ENCODE measurements at places on chromosomes 7 and 10.

- DNase-seq: no peak
Measured at GRCh38 chr7:100974021-100974420, 4.7 kb downstream of the MUC12 start.

GRCh38 chr7:1651031-1651446 lies 19.0 kb upstream of the ELFN1 start:
- no peak for DNase-seq

GRCh38 chr10:123415523-123415922 lies 250.6 kb upstream of the GPR26 start:
- no peak for DNase-seq

GRCh38 chr7:85038466-85038865 lies 148.4 kb downstream of the SEMA3D start:
- no peak for DNase-seq

DNA sequence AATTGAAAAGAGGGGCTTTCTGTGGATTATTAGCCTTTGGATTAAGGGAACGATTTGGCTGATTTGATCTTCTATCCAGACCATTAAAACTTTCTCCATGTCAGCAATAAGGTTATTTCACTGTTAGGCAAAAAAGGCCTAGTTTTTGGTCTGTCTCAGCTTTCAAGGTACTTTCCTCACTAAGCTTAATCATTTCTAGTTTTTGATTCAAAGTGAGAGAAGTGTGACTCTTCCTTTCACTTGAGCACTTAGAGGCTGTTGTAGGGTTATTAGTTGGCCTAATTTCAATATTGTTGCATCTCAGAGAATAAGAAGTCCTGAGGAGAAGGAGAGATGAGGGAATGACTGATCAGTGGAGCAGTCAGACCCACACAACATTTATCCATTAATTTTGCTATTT lies 596.0 kb upstream of the TPK1 start:
- no peak for DNase-seq

GRCh38 chr7:77561352-77561751 lies 24.3 kb downstream of the PTPN12 start:
- peak; percentile 68 for DNase-seq

All from OCI-M1 (cell line).